Posterior cingulate gyrus (tissue), 11 donors: ENCODE measurements at places on chromosomes 13 and 19.

DNA sequence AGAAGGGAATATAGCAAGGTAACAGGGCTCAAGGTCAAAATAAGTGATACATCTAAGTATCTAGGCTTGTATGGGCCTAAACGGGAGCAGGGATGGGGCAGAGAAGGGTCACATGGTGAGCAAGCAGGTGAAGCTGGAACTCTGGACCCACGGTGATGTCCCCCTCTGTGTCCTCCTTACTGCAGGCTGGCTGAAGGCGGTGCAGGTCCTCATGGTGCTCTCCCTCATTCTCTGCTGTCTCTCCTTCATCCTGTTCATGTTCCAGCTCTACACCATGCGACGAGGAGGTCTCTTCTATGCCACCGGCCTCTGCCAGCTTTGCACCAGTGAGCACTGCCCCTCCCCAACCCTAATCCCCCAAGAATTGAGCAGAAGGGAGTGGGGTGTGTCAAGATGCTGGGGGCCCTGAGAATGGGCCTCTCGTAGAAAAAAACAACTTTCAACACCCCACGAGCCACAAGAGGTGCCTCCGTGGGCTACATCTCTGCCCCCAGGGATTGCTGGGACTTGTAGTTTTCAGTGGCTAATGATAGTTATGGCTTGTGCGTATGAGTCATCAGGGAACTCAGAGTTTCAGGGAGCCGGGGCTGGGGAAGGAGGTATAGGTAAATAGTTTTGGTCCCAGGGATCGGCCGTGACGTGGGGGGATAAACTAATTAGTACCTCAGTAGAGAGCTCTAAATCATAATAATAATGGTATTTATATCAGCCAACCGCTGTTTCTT lies 4.0 kb downstream of the EMP3 start:
- no peak for DNase-seq

DNA sequence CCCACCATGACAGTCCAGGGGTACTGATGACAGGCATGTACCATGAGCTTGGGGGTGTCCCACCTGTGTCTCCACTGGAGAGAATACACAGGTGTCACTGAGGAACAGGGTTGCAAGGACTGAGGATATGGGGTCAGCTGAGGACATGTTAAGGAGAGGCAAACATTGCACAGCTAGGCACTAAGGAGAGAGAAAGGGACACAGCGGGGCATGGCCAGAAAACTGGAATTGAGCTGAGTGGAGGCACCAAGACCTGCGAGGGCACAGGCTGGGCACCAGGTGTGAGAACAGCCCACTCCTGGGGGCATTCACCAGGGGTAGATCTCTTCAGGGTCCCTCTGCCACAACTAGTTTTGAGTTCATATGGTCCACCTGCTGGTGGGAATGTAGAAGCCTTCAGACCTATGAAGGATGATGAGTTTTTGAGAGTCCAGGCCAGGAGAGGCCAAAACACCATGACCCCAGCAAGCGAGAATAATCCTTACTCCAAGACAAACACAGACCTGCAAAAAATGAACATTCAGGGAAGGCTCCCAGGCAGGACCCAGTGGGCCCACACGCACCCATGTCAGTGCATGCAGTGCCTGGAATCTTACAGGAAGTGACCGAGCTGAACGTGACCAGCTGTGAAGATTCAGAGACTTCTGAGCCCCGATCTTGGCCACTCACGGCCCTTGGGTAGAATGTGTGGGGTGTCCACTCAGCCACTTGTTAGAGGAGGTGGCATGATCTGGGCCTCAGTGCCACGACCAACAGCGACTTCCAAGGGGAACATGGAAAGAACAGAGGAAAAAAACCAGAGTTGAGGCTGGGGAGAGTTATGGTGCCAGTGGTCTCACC lies 1.4 kb upstream of the ZNF584 start:
- no peak for DNase-seq

- DNase-seq, result no peak
Observed at GRCh38 chr19:56617531-56617930, 22.4 kb downstream of the ZNF71 start.

DNA sequence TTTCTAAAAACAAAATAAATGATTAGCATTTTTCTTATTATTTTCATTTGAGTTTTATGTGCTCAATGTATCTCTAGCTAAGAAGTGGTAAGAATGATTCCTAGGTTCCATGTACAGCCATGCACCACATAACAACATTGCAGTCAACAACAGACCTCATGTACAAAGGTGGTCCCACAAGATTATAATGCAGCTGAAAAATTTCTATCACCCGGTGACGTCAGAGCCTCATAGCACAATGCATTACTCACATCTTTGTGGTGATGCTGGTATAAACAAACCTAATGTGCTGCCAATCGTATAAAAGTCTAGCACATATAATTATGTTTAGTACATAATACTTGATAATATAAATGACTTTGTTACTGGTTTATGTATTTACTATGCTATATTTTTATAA lies 120.5 kb downstream of the SLC7A1 start:
- DNase-seq, result no peak

- DNase-seq, result no peak
Observed at GRCh38 chr19:42879613-42880012, at the start of gene PSG1. Gene PSG1 (minus strand): TSS chr19:42879713. CDS start chr19:42879581, 132 bp downstream.
